GOT3 (cell line): ENCODE measurements at places on chromosomes 3 and 15.

GRCh38 chr3:100463002-100463401 is 29.4 kb upstream of the TMEM45A start:
- no peak for DNase-seq

DNA sequence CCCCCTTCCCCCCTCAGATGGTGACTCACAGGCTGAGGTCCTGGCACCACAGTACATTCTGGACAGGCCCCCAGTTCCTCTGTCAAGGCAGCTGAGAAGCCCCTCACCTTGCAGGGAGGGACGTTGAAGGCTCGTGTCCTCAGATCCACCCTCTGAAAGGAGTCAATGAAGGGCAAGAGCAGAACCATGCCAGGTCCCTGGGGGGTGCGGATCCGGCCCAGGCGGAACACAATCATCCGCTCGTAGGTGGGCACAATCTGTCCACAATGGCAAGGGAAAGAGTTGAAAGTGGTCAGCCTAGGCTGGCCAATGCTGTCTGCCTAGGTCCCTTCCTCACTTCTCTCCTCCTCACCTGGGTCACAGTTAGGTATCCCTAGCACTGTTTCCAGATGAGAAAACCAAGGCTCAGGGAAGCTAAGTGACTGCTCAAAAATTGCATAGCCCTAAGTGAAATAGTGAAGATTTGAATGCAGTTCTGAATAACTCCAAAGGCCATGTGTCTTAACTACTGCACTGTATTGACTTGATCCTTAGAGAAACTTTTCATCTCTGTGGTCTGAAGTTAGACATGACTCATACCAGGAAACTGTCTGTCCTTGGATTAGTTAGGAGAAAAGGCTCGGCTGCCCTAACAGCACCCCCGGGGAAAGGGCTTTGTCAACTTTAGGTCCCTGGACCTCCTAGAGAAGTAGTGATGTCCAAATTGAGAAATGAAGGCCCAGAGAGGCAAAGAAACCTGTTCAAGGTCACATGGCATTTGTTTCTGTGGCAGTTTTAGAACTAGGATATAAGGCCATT is 2.9 kb downstream of the STOML1 start:
- no peak for DNase-seq

DNA sequence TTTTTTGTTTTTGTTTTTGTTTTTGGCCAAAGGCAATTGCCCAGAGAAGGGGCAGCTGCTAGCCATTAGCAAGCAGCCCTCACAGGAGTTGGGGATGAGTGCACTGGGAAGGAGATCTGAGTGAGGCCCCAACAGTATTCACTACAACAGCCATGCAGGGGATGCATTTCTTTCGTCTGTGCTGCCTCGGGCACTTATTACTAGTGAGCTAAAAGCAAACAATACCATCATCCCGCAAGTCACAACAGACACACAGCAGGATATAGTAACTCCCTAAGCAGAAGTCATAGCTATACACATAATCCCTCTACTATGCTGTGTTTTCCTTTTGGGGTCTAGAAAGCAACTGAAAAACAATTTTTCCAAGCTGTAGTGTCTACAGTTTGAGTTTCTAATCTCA is 27.2 kb downstream of the CRTAP start:
- no peak for DNase-seq

- peak; percentile 30 for DNase-seq
Measured at GRCh38 chr15:55742927-55743728, at the start of gene PRTG. Gene PRTG, minus strand, starts transcription at chr15:55743152. Its CDS starts 221 bp downstream, at chr15:55742931.

- no peak for DNase-seq
Measured at GRCh38 chr3:23942546-23942945, 2.5 kb upstream of the NR1D2 start.

DNA sequence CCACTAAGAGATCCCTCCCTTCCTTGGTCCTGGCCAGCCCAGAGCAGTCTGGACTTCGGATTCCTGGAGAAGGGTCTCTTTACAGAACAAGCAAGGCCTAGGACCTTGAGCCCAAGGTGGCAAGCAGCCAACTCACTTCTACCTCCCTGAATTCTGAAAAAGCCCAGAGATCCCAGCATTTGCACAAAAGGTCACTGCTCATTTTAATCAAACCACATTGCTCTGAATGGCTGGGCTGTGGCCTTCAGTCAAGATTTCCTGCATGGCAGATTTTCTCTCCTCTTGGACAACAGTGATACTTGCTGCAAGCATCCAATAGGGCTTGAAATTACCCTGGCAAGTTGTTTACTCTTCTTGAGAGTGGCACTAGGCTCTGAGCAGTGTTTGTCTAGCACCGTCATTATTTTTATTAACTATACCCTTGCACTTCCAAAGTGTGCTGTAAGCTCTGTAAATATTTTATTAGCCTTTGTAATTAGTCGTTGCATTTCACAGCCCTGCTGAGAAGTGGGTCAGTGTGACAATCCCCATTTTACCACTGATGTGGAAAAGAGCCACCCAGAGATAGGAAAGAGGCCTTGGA is 274.7 kb upstream of the CTNNB1 start:
- DNase-seq, result no peak

DNA sequence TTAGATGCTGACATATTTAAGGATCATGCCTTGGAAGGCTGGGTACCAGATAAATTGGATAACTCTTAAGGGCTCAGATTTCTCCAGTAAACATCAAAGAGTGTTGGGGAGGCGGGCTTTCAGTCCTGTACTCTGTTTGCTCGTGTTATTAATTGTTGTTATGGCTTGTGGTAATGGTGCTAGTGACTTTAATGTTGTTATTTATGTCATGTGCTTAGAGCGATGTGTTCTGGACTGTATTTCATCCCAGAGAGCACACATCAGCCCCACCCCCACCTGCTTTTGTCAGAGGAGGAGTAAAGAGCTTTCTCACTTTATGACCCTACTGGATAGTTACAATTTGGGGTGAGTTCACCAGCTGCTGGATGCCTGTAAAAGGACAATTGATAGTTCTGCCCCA is 386.3 kb downstream of the EPHB1 start:
- DNase-seq, result no peak

DNA sequence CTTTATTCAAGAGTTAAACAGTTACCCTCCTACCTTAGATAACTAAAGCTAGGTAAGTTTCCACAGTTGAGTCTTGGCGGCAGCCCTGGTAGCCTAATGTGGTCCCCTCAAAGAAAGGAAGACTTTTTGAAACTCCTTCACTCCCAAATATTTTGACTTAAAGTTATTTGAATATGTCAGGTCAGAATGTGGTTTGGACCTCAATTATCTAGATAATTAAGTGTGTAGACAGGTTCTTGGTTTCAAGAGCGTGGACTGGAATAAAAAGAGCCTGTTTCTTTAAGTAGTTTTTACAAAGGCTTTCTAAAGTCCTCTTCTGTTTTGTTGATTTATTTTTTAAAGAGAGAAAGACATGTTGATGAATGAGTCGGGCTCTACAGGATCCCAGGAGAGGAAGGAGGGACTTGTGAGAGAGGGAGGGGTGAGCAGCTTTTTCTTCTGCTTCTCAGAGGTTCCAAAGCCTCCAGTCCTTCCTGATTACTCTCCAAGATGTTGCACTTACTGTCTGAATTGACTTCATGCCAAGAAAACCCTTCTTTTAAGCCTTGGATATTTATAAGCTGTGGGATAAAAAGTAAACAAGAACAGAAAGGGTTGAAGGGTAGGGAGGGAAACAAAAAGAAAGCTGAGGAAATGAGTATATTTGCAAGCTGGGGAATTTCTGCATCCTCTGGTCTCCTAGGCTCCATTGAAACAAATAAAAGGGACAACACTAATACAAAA is 457.4 kb downstream of the IGSF11 start:
- DNase-seq, result no peak

- DNase-seq, result no peak
Measured at GRCh38 chr3:156298938-156299337, 178.6 kb downstream of the KCNAB1 start.
